ENCODE measurements at places on chromosomes 1 and 21.
A peak's percentile ranks its signal among the peaks of the same experiment; 100 is the strongest.

GRCh38 chr1:172342584-172343239, 77.8 kb upstream of the C1orf105 start:
- no peak for DNase-seq

- no peak for DNase-seq
These were observed 38.9 kb downstream of the EIF2D start for GRCh38 chr1:206573319-206573718.

DNA sequence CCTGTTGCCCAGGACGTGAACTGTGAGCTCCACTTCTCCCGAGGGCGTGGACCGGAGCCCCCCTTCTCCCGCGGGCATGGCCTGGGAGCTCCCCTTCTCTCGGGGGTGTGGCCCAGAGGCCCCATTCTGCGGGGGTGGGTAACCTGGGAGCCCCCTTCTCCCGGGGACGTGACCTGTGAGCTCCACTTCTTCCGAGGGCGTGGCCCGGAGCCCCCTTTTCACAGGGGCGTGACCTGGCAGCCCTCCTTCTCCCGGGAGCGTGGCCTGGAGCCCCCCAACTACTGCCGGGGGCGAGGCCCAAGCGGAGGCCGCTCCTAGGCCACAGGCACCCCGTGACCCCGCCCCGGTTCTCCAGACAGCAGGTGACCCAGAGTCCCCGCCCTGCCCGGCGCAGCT, 320 bp downstream of the C1orf174 start:
- DNase-seq, result no peak

DNA sequence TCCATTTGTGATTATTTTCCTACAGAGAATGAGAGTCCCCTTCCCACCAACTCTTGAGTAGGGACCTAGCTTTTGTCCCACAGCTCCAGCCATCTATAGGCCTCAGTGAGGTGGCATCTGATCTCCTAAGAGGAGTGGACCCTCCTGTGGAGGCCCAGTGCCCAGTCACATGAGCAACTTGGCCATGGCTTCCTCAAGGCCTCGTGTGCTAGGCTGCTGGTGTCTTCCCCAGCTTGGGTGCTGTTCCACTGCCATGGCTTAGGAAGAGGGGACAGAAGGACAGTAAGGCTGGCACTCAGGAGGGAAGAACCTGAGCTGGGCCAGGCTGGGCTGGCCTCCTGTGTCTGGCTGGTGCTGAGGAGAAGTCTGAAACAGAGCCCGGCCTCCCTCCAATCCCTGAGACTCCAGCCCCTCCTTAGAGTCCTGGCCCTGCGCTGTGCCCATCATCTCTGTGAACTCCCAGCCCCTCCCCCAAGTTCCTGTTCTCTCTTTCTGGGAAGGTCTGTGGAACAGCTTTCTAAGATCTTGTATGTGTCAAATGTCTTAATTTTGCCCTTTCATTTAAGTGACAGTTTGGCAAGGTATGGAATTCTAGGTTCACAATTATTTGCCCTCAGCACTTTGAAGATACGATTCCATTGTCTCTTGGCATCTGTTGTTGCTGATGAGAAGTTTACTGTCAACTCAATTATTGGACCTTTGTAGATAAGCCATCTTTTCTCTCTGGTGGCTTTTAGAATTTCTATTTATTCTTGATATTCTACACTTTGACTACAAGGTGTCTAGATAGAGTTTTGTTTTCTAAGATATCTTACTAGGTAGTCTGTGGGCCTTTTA, 7.1 kb upstream of the KCNQ4 start:
- no peak for DNase-seq

DNA sequence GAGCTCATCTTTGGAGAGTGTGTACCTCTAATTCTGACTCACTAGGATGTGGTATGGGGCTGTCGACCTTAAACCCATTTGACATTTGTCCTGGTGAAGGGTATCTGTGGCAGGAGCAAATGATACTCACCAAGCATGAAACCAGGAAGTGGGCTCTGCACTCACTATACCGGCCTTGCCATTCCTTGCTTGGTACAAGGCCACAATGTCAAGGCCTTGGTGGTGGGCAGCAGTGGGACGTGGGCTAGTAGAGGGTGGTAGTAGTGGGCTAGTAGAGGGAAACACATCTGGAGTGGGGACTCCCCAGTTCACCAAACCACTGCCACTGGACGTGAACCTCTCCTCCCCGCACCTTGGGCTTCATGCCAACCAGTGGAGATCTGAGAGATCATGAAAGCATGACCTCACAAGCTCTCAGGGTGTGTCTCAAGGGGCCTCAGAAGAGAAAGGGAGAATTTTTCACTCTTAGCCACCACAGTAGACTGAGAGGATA, 11.5 kb downstream of the TNFSF4 start:
- DNase-seq, result no peak

GRCh38 chr1:171803045-171803444, 21.6 kb downstream of the METTL13 start:
- no peak for DNase-seq

- DNase-seq, result no peak
These were observed 12.0 kb downstream of the CAPN2 start for GRCh38 chr1:223724376-223724775.

DNA sequence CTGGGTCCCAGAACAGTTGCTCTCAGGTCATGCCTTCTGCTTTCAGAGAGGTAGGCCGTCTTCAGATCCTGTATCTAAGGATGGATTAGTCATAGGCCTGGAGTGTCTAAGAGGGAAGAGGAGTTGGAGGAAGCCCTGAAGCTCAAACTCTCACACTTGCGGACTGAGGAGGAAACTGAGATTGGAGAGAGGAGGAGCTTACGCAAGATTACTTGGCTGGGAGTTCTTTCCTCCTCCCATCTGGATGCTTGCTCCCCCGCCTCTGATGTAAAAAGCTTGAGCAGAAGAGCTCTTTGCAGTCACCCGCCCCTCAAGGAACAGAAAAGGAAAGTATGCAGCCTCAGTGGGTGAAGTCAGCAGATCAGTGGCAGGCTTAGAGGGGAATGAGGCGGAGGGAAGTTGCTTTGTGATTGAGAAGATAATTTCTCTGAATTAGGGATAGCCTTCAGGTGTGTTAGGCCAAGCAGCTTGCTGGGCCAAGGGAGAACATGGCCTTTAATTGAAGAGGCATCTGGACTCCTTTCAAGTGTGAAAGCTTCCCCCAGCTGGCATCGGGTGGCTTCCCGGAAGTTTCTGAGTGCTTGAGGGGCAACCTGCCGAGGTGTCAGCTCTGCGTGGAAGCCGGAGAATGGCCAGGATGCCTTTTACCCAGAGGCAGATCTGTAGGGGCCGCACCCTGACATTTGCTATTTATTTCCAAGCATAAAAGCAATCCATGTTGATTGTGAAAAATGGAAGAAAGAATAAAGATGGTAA, 6.6 kb downstream of the ADORA1 start:
- no peak for DNase-seq

- peak; percentile 51 for DNase-seq
These were observed at the start of gene TRABD2B for GRCh38 chr1:47997289-47998200. TRABD2B (minus strand) TSS chr1:47997385.

Data from CD4-positive, alpha-beta T cell treated with Interleukin-1 beta for 1 hour (primary cell).